ENCODE measurements at places on chromosomes 13 and 19.
A peak's percentile ranks its signal among the peaks of the same experiment; 100 is the strongest.

GRCh38 chr19:39937094-39937720 lies 2.8 kb upstream of the FCGBP start:
- H3K27me3 ChIP-seq, result no peaks in the 10 kb centered on the region
- no peaks in the 10 kb centered on the region for H3K4me1 ChIP-seq
- no peak for DNase-seq
- H3K4me3 ChIP-seq, result no peak overlapping the region
- H3K36me3 ChIP-seq, result no peaks in the 10 kb centered on the region
- H3K27ac ChIP-seq, result no peak overlapping the region

GRCh38 chr13:65913173-65913572 lies 1317.0 kb downstream of the PCDH9 start:
- DNase-seq, result no peak
- no peaks in the 10 kb centered on the region for H3K27me3 ChIP-seq
- no peak overlapping the region for H3K27ac ChIP-seq
- no peaks in the 10 kb centered on the region for H3K4me1 ChIP-seq
- no peak overlapping the region for H3K4me3 ChIP-seq

GRCh38 chr19:18044825-18045304 lies 36.9 kb downstream of the ARRDC2 start:
- H3K36me3 ChIP-seq, result no peaks in the 10 kb centered on the region
- no peak overlapping the region for H3K27ac ChIP-seq

GRCh38 chr19:8453616-8454015 lies 8.8 kb downstream of the HNRNPM start:
- H3K4me1 ChIP-seq, result peaks cover 6% of the 10 kb centered on the region
- no peak overlapping the region for H3K27ac ChIP-seq
- DNase-seq, result no peak

- DNase-seq, result no peak
- no peaks in the 10 kb centered on the region for H3K36me3 ChIP-seq
- no peak overlapping the region for H3K4me3 ChIP-seq
- H3K4me1 ChIP-seq, result no peaks in the 10 kb centered on the region
Measured at GRCh38 chr13:91133941-91134802, 213.3 kb upstream of the MIR17HG start.

GRCh38 chr13:51717786-51718398 lies 86.1 kb downstream of the DHRS12 start:
- DNase-seq, result no peak
- no peak overlapping the region for H3K27ac ChIP-seq
- H3K27me3 ChIP-seq, result no peaks in the 10 kb centered on the region
- no peak overlapping the region for H3K4me3 ChIP-seq

DNA sequence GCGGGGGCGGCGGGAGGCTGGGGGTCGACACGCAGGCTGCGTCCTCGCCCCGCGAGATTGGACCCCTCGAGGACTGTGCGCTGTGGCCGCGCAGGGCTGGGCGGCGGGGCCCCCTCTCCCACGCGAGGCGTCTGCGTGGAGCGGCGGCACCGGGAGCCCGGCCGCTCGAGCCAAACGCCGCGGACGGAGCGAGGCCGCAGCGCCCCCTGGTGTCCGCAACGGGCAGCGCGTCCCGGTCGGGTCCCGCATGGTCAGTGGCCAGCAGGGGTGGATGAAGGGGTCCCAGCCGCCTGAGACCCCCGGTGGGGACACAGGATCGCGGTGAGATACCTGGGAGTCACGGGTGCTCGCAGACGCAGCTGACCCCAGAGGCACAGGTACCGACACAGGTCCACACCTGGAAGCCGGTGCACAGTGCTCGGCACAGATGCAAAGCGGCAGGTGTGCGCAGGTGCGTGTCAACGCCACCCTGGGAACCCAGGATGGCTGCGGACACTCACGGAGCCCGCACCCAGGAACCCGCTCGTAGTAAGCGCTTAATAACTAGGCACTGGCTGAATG lies 2.1 kb upstream of the CIRBP start:
- peak overlapping the region; percentile 24 for H3K4me3 ChIP-seq
- H3K4me1 ChIP-seq, result peaks cover 90% of the 10 kb centered on the region
- H3K27ac ChIP-seq, result peak overlapping the region; percentile 15
- H3K27me3 ChIP-seq, result no peaks in the 10 kb centered on the region

DNA sequence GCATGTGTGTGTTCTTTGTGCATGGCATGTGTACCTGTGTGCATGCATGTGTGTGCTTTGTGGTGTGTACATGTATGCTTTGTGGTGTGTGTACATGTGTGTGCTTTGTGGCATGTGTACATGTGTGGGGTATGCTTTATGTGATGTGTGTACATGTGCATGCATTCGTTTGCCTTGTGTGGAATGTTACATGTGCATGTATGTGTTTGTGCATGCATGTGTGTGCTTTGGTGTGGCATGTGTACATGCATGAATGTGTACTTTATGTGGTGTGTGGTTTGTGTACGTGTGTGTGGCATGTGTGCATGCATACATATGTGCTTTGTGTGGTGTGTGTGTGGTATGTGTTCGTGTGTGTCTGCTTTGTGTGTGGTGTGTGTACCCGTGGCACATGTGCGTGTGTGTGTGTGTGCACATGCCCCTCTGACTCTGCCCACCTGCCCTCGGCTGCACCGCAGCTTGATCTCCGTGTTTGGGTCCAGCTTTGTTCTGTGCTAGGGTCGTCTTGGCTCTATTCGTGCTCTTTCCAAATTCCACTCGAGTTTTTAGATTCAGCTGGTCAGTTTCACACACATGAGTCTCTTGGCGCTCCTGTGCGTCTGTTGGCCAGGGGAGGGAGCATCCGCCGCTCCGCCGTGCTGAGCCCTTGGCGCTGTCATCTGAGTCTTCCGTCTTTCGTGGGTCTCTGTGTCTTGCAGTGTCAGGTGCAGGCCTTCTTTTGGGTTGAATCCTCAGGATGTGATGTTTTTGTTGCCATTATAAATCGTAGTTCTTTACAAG lies 46.5 kb upstream of the TFDP1 start:
- no peak overlapping the region for H3K27ac ChIP-seq
- no peaks in the 10 kb centered on the region for H3K27me3 ChIP-seq
- H3K4me3 ChIP-seq, result no peak overlapping the region
- DNase-seq, result no peak
- no peaks in the 10 kb centered on the region for H3K4me1 ChIP-seq

DNA sequence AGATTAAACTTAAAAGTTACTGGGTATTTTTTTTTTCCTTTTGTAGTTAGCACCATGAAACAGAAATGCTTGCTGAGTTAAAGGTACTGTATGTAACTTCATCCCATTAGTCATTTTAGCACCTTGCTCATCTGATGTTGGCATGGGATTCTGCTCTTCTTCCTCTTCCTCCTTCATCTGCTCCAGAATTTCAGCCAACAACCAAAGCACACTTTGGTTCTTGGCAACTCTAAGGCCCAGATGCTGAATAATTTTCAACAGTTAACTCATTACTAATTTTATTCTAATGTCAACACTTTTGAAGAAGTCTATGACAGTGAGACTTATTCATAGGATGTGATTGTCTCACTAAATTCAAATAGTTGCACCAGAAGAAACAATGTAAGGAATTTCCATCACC lies 359.2 kb downstream of the KCTD12 start:
- H3K27ac ChIP-seq, result no peak overlapping the region
- DNase-seq, result no peak
- H3K27me3 ChIP-seq, result no peaks in the 10 kb centered on the region
- H3K4me3 ChIP-seq, result no peak overlapping the region

- H3K36me3 ChIP-seq, result peaks cover 12% of the 10 kb centered on the region
- H3K4me3 ChIP-seq, result no peak overlapping the region
- no peaks in the 10 kb centered on the region for H3K27me3 ChIP-seq
- H3K4me1 ChIP-seq, result no peaks in the 10 kb centered on the region
Measured at GRCh38 chr19:36222503-36222902, 7.6 kb downstream of the ZNF146 start.

GRCh38 chr13:47519626-47520025 lies 481.4 kb downstream of the SUCLA2 start:
- H3K4me1 ChIP-seq, result no peaks in the 10 kb centered on the region
- no peak overlapping the region for H3K27ac ChIP-seq
- no peaks in the 10 kb centered on the region for H3K36me3 ChIP-seq
- no peak overlapping the region for H3K4me3 ChIP-seq
- no peaks in the 10 kb centered on the region for H3K27me3 ChIP-seq
